ENCODE measurements at places on chromosomes 4 and X.

- no peaks in the 10 kb centered on the region for H3K36me3 ChIP-seq
- H3K4me3 ChIP-seq = no peak overlapping the region
- H3K27me3 ChIP-seq = no peaks in the 10 kb centered on the region
Measured at GRCh38 chr4:57081651-57082621, 28.2 kb downstream of the IGFBP7 start.

- no peaks in the 10 kb centered on the region for H3K4me1 ChIP-seq
- H3K27me3 ChIP-seq = no peaks in the 10 kb centered on the region
- H3K4me3 ChIP-seq = no peak overlapping the region
- H3K36me3 ChIP-seq = no peaks in the 10 kb centered on the region
- H3K27ac ChIP-seq = no peak overlapping the region
Measured at GRCh38 chr4:17426222-17426621, 85.7 kb downstream of the QDPR start.

DNA sequence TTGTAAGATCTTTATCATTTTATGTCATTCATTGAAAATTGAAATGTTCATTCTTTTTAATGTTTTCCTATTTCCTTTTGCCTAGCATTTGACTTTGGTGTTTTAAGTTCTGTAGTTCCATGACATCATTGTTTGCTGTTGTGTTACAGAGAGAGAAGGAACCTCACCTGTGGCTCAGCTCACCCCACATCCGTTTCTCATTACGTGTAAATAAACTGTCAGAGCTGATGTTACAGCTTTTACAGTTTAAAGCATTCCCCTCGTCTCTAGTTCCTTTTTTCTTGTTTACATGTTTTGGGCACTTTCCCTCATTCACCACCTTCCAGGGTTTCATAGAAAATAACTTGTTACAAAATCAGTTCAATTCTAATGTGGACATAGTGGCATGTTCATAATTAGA, 137.2 kb downstream of the FNIP2 start:
- H3K4me3 ChIP-seq = no peak overlapping the region
- no peaks in the 10 kb centered on the region for H3K4me1 ChIP-seq
- no peaks in the 10 kb centered on the region for H3K36me3 ChIP-seq
- no peak overlapping the region for H3K27ac ChIP-seq
- H3K27me3 ChIP-seq = no peaks in the 10 kb centered on the region

- no peaks in the 10 kb centered on the region for H3K36me3 ChIP-seq
- H3K4me1 ChIP-seq = no peaks in the 10 kb centered on the region
- DNase-seq = no peak
- H3K4me3 ChIP-seq = no peak overlapping the region
- no peak overlapping the region for H3K27ac ChIP-seq
Measured at GRCh38 chrX:29012867-29013266, 425.6 kb downstream of the IL1RAPL1 start.

DNA sequence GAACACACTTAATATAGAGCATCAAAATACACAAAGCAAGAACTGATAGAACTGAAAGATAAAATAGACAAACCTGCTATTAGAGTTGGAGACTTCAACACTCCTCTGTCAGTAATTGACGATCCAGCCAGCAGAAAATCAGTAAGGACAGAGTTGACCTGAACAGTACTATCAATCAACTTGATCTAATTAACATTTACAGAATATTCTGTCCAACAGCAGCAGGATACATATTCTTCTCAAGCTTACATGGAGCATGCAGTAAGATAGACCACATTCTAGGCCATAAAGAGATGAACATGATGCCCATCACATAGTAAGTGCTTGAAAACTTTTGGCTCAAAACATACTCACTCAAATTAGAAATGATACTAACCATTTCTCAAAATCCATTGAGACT, 196.7 kb upstream of the KLF3 start:
- H3K27me3 ChIP-seq = no peaks in the 10 kb centered on the region
- no peak overlapping the region for H3K27ac ChIP-seq
- no peaks in the 10 kb centered on the region for H3K4me1 ChIP-seq
- H3K36me3 ChIP-seq = no peaks in the 10 kb centered on the region
- DNase-seq = no peak

- no peak overlapping the region for H3K4me3 ChIP-seq
- H3K36me3 ChIP-seq = no peaks in the 10 kb centered on the region
- DNase-seq = no peak
- no peaks in the 10 kb centered on the region for H3K4me1 ChIP-seq
- H3K27ac ChIP-seq = no peak overlapping the region
Measured at GRCh38 chr4:150149381-150149780, 71.1 kb downstream of the DCLK2 start.

DNA sequence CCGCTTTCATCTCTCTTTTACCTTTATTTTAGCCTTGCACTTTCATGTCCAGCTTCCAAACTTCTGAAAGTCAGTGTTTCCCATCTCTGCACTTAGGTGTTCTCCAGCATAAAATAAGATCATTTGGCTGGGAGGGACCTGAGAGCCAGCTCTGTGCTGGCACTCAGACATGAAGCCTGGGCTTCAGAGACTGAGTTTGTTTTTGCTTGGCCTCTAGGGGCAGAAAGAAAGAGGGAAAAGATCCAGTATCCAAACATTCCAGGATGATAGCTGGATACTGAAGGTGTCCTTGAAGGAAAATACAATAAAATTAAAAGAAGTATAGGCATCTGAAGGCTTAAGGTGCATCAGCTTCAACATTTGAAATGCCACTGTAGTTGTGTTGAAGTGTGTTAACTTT, 202.4 kb upstream of the ZIC3 start:
- H3K36me3 ChIP-seq = no peaks in the 10 kb centered on the region
- H3K27me3 ChIP-seq = no peaks in the 10 kb centered on the region
- H3K27ac ChIP-seq = no peak overlapping the region
- H3K4me1 ChIP-seq = no peaks in the 10 kb centered on the region
- no peak for DNase-seq

- no peak for DNase-seq
- no peak overlapping the region for H3K4me3 ChIP-seq
- H3K27me3 ChIP-seq = no peaks in the 10 kb centered on the region
- no peaks in the 10 kb centered on the region for H3K36me3 ChIP-seq
- H3K27ac ChIP-seq = no peak overlapping the region
Measured at GRCh38 chr4:26140150-26140898, 180.5 kb upstream of the RBPJ start.
